Occipital lobe (tissue), 3 donors: ENCODE measurements at places on chromosomes 1 and 21. TPM values are rescaled to one million over a fixed set of nuclear protein-coding genes. Genes with fewer than 3 reads are reported as not detected.

Gene PRAMEF15
- not detected for total RNA-seq

Gene ADAMTS1
- total RNA-seq, result 7.5 TPM

Gene RAD54L
- total RNA-seq, result 1.1 TPM

Gene VANGL2
- 12.5 TPM for total RNA-seq

Gene TRIM67
- total RNA-seq, result 44.9 TPM

Gene PTPRF
- total RNA-seq, result 37.6 TPM

Gene PYHIN1
- not detected for total RNA-seq

Gene PWP2
- total RNA-seq, result 16.5 TPM

Gene WDR64
- not detected for total RNA-seq

Gene CYP4Z1
- total RNA-seq, result 0.47 TPM

Gene NR0B2
- total RNA-seq, result not detected

Gene EFNA1
- 2.7 TPM for total RNA-seq

Gene IL19
- total RNA-seq, result not detected

Gene RXRG
- total RNA-seq, result 0.31 TPM

Gene SH3BGR
- 3.7 TPM for total RNA-seq

Gene LAMC1
- 37.7 TPM for total RNA-seq

Gene ZNF683
- total RNA-seq, result not detected

Gene F11R
- total RNA-seq, result 10.9 TPM

Gene TBX15
- 1.2 TPM for total RNA-seq

Gene C1QTNF12
- total RNA-seq, result not detected

Gene OR2T4
- not detected for total RNA-seq

Gene CD58
- 7.3 TPM for total RNA-seq

Gene CBR3
- 0.78 TPM for total RNA-seq

Gene CLDN17
- not detected for total RNA-seq

Gene PRDM16
- 6.7 TPM for total RNA-seq

Gene PYGO2
- total RNA-seq, result 11.2 TPM

Gene OR10Z1
- total RNA-seq, result not detected

Gene UQCRH
- 219 TPM for total RNA-seq

Gene IGSF5
- total RNA-seq, result 0.78 TPM

Gene CFHR2
- not detected for total RNA-seq

Gene NPR1
- total RNA-seq, result 0.16 TPM

Gene ZBTB8B
- 14.0 TPM for total RNA-seq

Gene SHISAL2A
- total RNA-seq, result not detected

Gene TRNAU1AP
- total RNA-seq, result 39.8 TPM

Gene PDE9A
- 16.7 TPM for total RNA-seq

Gene CASZ1
- total RNA-seq, result 0.62 TPM

Gene OPTC
- not detected for total RNA-seq

Gene GJA8
- not detected for total RNA-seq

Gene NUDT4B
- 16.4 TPM for total RNA-seq

Gene GBP4
- 2.2 TPM for total RNA-seq

Gene TEDDM1
- total RNA-seq, result not detected

Gene TMEM240
- 18.1 TPM for total RNA-seq

Gene PLA2G2A
- not detected for total RNA-seq

Gene NUCKS1
- total RNA-seq, result 257 TPM

Gene DIO1
- total RNA-seq, result not detected

Gene CDKN2C
- 7.8 TPM for total RNA-seq

Gene LENEP
- 2.7 TPM for total RNA-seq

Gene LAMB3
- 1.7 TPM for total RNA-seq

Gene CDK11A
- total RNA-seq, result 7.6 TPM

Gene BNIPL
- 0.16 TPM for total RNA-seq

Gene IL23R
- total RNA-seq, result not detected

Gene AKR7A3
- total RNA-seq, result 1.2 TPM

Gene SDHC
- 19.5 TPM for total RNA-seq

Gene ADAMTS5
- 1.4 TPM for total RNA-seq

Gene VHLL
- 0.94 TPM for total RNA-seq
